Activated T-cell treated with anti-CD3 and anti-CD28 coated beads, Interleukin-2, amount 50 U/mL, for 48 hours (primary cell): ENCODE measurements at places on chromosomes 1 and 21.

DNA sequence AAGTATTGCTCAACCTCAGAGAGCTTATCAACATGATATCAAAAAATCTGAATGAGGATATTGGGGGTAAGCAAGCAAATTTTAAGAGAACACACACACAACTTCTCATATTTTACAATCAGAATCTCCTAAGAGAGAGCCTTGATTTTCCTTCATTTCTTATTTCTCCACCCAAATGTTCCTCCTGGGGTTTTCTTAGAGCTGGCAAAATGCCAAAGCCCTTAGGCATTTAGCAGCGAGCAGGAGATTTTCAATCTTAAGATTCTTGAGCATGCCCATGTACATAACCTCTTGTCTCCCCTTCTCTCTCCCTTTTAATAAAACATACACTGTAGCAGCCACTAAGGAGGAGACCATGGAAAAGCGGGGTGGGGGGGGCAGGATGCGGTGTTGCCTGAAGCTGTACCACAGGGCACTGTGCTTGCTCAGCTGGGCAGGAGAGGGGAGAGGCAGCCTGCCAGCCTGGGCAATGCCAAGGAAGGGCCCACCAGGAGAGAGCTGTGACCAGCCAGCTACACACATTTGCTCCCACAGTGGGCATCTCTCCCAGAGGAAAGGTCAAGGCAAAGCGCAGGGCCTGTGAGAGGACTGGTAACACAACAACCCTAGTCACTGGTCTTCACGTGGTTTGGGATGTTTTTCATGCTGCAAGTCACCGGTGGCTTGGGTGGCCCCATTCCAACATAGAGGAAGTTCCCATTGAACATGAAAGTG is 4.3 kb downstream of the BRINP2 start:
- DNase-seq = no peak

GRCh38 chr1:76690766-76691165 is 176.5 kb upstream of the ST6GALNAC5 start:
- DNase-seq = no peak

DNA sequence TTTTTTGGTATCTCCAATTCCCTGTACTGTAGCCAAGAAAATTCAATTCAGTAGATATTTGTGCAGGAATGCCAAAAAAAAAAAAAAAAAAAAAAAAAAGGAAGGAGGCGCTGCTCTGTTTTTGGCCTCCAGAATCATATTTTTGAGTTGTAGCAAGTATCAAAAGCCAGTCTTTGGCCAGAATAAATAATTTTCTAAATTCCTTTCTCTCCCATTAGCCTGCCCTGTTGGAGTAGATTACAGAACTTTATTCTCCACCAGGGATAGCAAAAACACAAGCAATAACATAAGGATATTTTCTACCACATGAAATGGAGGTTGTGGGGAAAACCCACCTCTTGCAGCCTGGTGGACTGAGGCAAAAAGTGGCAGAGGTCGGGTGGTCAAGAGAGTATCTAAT is 2.4 kb upstream of the CYP4X1 start:
- DNase-seq = no peak

GRCh38 chr1:52239708-52240001 is 97.8 kb downstream of the ZFYVE9 start:
- DNase-seq = no peak

DNA sequence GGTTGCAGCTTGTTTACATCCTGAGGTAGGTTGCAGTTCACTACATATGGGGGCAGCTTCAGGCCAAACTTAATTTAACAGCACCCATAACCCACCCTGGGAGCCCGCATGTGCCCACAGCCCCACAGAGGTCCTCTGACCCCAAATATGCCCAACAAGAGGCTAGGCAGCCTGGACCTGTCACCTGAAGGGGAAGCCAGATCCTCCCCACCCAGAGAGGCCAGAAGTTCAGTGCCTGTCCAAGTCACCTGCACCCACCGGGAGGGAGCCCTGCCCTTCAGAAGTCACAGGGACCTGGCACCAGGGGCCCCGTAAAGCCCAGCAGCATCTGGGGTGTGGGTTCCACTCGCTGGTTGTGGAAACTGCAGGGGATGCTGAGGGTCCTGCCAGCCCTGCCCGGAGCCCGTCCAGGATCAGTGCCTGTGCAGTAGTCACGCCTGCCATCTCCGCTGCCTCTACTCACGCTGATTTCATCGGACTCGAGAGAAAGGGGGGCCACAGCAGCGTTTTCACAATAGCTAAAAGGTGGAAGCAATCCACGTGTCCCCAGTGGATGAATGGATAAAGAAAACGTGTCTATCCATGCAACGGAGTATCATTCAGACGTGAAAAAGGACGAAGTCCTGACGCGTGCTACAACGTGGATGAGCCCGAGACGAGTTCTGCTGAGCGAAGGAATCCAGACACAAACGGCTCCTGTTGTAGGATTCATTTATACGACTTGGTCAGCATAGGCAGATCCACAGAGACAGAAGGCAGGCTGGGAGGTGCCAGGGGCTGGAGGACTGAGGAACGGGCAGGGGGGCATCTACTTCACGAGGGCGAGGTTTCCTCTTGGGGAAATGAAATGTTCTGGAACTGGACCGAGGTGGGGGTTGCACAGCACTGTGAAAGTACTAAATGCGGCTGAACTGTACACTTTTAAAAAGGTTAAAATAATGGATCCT is 33.9 kb upstream of the COL6A2 start:
- peak; percentile 11 for DNase-seq

DNA sequence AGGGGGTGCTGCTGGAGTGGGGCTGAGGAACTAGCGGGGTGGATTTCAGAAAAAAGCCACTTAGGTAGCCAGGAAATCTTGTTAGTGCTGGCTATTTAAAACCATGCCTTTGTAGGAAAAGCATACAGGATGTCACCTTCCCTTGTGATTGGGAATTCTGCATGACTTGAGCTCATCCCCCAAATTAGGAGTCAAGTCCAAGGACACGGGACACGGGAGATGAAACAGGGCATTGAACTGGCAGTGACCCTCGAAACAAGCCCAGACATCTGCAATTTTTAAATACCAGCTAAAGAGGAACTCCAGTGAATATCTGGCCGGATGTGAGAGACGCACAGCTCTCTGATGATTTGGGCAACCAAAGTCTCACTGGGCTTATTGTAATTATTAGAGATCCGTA is 32.8 kb downstream of the C2CD2 start:
- no peak for DNase-seq

GRCh38 chr1:28127617-28128257 is 39.3 kb upstream of the EYA3 start:
- no peak for DNase-seq

- no peak for DNase-seq
Measured at GRCh38 chr1:201608635-201609395, 69.9 kb downstream of the NAV1 start.
